ENCODE measurements at places on chromosomes 12 and 14.

DNA sequence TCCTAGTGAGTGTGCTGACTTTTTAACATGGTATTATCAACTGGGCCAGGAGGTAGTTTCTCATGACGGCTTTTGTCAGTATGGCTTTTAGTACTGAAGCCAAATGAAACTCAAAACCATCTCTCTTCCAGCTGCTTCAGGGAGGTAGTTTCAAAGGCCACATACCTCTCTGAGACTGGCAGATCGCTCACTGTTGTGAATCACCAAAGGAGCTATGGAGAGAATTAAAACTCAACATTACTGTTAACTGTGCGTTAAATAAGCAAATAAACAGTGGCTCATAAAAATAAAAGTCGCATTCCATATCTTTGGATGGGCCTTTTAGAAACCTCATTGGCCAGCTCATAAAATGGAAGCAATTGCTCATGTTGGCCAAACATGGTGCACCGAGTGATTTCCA is 141.1 kb downstream of the HMGA2 start:
- DNase-seq: peak; percentile 79

DNA sequence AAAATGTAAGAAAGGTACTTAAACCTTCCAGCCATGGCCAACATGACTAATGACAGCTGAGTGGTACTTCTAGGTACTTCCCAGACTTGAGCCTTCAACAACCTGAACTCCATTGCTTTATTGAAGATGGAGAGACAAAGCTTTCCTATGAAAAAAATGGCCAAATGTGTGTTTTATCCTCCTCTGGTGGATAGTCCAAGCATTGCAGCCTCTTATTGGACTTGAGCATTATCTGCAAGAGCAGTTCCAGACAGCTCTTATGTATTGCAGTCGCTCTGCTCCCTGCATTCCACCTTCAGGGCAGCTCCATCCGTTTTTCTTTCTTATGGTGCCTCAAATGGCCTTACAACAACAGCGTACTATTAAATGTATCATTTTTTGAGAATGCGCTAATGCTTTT is 588.2 kb downstream of the NRXN3 start:
- DNase-seq: peak; percentile 21

- DNase-seq: peak; percentile 64
These were observed 199.1 kb upstream of the CNOT2 start for GRCh38 chr12:70044167-70044566.

- no peak for DNase-seq
These were observed 378.9 kb downstream of the RGS6 start for GRCh38 chr14:72311116-72311515.

DNA sequence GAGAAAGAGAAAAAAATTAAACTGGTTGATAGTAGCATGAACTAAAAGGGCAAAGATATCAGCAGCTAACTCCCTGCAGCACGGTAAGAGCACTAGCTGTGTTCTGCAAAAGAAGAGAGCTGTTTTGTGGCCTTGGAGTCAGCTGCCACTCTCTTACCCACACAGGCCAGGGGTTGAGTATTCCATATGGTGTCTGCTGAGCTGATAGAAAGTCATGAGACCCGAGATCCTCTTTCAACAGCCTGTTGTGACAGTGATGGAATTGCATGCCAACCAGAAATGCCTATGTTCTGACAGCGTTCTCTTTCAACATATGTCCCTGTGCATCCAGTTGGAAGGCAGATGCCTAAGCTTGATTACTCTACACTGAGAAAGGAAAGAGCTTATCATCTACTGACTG is 39.9 kb downstream of the TMTC1 start:
- DNase-seq: peak; percentile 64

DNA sequence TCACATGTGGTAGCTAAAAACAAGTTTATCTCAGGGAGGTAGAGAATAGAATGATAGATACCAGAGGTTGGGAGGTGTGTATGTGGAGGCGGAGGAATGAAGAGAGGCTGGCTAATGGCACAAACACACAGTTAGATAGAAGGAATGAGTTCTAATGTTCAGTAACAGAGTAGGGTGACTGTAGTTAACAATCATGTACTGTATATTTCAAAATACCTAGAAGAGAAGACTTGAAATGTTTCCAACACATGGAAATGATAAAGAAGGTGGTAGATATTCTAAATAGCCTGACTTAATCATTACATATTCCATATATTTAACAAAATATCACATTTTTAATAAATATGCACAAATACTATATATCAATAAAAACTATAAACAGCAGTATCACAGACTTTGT is 8.9 kb upstream of the IFNG-AS1 start:
- DNase-seq: peak; percentile 44

GRCh38 chr12:39205969-39206368 is 237.0 kb downstream of the KIF21A start:
- no peak for DNase-seq

- DNase-seq: no peak
These were observed 17.1 kb upstream of the KRT77 start for GRCh38 chr12:52720365-52720886.

DNA sequence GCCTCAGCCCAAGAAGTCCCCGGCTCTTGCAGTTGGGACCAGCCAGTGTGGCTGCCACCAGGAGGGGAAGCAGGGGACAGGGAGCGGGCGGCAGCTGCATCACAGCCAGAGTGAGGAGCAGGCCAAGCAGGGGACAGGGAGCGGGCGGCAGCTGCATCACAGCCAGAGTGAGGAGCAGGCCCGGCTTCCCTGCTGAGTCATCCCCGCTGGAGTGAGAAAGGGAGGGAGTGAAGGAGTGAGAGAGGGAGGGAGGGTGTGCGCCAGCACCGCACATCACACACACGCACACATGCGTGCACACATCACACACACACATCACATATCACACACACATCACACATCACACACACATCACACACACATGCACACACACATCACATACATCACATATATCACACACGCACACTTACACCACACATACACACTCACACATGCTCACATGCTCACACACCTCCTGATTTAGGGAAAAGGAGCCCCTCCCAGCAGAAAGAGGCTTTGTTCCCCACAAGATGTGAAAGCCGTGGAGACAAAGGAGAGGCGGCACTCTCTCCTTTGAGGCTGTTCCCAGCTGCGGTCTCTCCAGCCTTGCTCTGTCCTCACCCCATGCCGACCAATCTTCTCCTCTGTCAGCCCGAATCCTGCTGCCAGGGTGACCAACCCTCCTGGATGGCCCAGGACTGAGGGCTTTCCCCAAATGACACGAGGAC is 16.7 kb upstream of the ZDHHC22 start:
- peak; percentile 70 for DNase-seq

DNA sequence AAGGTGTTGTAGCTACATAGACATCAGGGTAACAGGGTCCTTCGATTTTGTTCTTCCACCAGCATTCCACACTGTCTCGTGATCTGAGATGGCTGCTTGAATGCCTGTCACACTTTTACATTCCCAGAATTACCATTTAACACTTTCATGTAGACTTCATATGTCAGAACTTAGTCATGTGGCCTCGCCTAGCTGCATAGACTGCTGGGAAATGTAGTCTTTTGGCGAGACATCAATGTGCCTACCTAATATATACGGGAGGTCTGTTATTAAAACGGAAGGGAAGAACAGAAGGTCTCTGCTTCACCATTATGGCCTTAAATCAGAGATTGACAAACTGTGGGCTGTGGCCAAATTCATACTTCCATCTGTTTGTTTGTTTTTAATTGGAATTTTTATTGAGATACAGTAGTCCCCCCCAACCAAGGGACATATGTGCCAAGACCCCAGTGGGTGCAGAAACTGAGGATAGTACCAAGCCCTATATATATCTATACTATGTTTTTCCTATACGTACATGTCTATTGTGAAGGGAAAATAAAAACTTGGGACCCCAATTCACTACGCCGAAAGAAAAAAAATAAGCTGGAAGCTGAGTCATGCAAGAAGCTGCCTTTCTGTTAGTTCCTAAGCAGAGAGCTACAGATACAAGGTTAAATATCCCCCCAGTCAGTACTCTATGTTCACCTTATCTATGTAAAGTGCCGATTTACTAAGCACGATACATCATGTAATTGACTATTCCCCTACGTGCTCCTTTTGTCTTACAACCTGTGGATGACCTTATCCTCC is 11.3 kb upstream of the HRK start:
- DNase-seq: no peak

- DNase-seq: no peak
These were observed 258.6 kb upstream of the TMPO start for GRCh38 chr12:98256830-98257229.

DNA sequence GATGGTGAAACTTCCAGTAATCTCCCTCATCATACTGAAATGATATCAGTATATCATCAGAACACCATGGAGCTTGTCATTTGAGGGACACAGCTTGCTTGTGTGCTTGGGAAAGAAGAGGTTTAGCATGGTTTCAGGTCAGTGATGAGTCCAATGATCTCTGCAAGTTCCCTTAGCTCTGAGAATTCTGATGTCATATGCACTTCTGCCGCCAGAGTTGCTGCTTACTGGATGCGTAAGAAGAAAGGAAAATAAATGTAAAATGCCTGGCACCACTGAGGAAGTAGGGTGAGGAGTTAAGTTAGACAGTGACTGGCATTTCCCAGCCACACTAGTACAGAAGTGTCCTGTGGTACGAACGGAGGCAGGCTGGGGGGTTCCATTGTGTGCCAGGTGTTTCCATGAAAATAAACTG is 22.6 kb downstream of the PRKCH start:
- no peak for DNase-seq

GRCh38 chr14:88248606-88249005 is 74.5 kb downstream of the KCNK10 start:
- DNase-seq: no peak

DNA sequence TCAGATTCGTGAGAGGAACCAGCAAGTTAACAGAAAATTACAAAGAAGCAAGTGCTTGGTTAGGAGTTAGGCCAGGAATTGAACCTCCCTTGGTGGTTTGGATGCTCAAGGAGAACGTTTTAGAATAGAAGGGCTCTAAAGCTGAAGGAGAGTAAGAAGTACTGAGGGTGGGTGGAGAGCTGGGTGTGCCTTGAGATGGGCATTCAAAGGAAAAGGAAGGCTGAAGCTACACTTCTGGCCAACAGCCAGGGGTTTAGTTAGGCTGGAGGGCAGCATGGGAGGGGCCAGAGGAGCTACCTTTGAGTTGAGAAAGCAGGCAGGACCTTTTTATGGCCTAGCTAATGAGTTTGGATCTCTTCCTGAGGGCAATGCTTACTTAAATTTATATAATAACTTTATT is 421.2 kb downstream of the CCDC91 start:
- DNase-seq: no peak

GRCh38 chr12:47778881-47779280 is 5.8 kb downstream of the SLC48A1 start:
- no peak for DNase-seq

DNA sequence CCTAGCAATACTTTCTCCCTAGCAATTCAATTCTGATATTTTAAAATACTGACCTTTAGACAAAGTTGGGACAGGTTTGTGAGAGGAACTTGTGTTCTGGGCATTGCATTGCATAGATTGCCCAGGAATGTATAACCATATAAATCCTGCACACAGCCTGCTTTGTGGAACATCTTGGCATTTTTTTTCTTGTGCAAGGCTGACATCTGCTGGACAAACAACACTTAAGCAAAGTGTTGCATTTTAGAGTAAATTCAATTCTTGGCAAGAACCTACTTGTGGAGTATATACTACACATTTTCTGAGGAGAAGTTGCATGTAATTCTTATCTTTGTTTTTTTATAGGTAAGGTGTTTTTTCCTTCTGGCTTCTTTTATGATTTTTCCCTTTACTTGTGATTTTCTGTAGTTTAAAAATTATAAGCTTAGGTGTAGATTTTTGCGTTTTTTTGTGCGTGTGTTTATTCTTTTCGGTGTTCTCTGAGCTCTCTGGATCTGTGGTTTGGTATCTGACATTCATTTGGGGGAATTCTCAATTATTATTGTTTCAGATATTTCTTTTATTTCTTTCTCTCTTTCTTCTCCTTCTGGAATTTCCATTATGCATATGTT is 26.4 kb downstream of the TESPA1 start:
- peak; percentile 71 for DNase-seq

DNA sequence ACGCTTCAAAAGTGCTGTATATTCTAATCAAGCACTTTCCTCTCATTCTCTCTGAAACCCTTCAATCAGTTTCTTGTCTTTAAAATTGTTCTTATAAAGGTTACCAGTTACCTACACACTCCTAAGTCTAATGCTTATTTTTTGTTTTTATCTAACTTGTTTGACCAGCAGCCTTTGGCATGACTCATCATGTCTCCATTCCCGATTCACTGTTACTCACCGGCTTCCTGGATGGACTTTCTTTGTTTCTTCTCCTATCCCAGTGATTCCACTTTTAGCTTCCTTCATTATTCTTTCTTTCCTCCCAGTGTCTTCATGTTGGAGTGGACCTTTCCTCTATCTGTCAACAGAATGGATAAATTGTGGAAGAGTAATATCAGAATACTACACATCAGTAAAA is 368.6 kb upstream of the CCDC196 start:
- peak; percentile 75 for DNase-seq

GRCh38 chr14:47637753-47638152 is 37.7 kb downstream of the MDGA2 start:
- DNase-seq: no peak

- DNase-seq: no peak
These were observed 7.6 kb downstream of the EGLN3 start for GRCh38 chr14:33943096-33943883.

DNA sequence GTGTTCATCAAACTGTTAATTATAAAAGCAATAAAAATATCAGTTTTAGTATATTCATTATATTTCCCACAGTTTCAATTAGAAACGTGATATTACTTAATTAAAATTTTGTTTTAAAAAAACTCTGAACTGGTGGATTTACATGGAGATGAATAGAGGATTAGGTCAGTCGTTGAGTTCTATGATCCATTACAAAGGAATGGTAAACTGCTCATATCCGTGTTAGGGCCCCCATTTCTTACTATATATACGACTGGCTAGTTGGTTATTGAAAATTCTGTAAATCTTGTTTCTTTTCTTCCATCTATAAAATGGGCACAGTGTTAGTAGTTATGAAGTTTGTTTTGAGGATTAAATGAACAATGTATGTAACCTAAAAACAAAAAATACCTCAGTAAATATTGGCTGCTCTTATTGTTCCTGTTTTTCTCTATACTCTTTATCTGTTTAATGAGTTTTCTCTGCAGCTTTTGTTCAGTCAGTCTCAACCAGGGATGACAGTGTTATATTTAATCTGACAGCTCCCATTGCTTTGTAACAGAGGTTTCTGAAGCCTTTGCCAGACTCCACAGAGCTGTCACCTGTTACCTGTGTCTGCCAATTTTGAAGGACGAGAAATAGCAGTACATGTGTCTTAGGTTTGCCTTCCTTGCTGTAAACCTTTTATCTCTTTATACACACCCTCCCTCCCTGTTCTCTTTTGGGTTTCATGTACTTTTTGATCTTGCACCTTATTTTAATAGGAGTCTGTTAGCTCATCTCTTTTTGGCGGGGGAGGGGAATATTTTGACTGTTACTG is 41.5 kb downstream of the FRS2 start:
- no peak for DNase-seq

DNA sequence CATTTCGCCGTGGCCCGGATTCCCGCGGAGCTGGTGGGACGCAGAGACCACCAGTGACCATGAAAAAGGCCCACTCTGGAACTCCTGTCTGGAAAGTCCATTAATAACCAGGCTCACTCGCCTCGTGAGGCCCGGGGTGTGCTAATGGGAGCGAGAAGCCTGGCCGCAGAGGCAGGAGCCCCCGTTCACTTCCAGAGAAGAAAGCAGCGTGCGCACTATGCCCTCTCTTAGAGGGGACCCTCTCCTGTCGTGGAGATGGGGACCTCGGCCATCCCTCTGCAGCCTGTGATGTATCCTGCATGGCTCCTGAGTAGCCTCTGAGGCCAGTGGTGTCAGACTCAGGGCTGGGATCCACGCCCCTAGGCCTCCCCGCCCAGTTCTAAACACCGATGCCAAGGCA is 134.1 kb upstream of the VRK1 start:
- DNase-seq: no peak

Measured in fibroblast of upper back skin (primary cell).